ENCODE measurements at places on chromosomes 5 and 9. TPM values are rescaled to one million over a fixed set of nuclear protein-coding genes. Genes with fewer than 3 reads are reported as not detected.
A peak's percentile ranks its signal among the peaks of the same experiment; 100 is the strongest.

DNA sequence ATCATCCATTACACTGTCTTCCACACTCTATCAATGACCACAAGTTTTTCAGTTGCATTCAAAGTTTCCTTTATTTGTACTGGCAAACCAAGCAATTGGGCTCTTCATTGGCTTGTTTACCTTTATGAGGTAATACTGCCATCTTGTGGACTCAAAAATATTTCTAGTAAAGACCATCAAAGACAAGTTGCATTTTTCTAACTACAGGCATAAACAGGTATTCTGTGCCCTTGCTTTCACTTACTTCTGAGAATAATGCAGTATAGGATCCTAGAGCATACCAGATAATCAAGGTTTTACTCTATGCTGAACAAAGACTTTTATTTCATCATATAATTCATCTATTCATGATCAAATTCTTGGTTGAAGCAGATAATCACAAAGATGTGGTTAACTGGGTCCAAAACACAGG, 173.7 kb upstream of the POU5F2 start:
- DNase-seq: peak; percentile 73

SPINK13 gene
- 0.50 TPM for total RNA-seq

- no peak for DNase-seq
Measured at GRCh38 chr9:5586391-5586802, 42.5 kb upstream of the RIC1 start.

- no peak for DNase-seq
Measured at GRCh38 chr5:148984345-148984744, 78.5 kb downstream of the SH3TC2 start.

- DNase-seq: no peak
Measured at GRCh38 chr5:66337626-66338226, 193.6 kb downstream of the SREK1 start.

PLPPR1 gene
- 0.16 TPM for total RNA-seq

ARID3C gene
- total RNA-seq: 0.26 TPM

PCDHA3 gene
- 0.27 TPM for total RNA-seq

PRR16 gene
- 1.5 TPM for total RNA-seq

- DNase-seq: no peak
Measured at GRCh38 chr5:89816038-89816437, 593.5 kb downstream of the CETN3 start.

TAF11L11 gene
- not detected for total RNA-seq

DNA sequence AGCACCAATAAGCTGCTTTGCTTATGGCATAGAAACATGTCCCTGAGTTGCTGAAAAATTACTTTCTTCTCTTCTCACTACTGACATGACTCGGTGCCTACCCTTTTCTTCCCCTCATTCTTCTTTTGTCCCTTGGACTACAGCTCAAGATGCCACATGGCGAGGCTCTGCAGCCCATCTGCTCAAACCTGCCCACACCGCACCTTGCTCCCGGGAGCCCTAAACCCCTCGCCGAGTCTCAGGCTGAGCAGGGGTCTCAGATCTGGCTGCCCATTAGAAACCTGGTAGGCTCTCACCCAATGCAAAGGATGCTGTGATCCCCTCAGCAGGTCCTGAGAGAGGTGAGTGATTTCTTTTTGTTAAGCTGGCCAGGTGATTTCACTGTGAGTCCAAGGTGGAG, 251.7 kb upstream of the IRX1 start:
- no peak for DNase-seq

DNA sequence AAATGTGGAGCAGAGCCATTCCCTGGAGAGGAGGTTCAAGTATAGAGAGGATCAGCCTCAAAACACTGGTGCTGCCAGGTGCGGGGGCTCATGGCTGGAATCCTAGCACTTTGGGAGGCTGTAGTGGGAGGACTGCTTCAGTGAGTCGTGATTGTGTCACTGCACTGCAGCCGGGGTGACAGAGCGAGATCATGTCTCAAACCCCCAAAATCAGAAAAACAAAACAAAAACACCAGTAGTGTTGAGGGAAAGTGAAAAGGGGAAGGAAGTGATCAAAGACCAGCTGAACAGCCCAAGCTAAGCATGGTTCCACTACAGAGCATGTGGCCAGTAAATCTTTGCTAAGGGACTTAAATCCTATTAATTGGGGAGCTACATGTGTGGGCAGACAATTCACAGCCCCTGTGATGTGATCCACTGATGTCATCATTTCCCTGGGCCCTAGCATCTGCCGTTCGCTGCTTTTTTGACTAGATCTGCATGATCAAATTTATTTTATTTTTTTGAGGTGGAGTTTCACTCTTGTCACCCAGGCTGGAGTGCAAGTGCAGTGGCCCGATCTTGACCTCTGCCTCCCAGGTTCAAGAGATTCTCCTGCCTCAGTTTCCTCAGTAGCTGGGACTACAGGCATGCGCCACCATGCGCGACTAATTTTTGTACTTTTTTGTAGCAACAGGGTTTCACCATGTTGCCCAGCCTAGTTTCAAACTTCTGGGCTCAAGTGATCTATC, 2.7 kb upstream of the PCBD2 start:
- no peak for DNase-seq

DNA sequence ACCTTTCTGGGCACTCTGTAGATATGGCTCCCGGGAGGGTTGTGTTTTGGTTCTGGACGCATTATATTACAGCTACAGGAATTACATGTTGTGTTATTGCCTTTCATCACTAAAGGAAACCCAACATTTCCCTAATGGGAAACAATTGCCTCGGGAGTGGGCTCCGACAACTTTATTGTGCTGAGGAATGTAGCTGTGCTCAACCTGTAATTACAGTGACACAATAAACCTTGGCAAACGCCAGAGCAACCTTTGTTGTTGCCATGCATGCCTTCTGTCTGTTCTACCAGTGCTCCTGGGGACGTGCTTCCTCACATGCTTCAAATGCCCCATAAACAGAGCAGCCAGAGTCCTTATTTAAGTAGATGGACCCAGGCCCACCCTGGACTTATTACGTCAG, 182.4 kb downstream of the DIRAS2 start:
- DNase-seq: no peak

TMEM252 gene
- not detected for total RNA-seq

GRCh38 chr9:8905731-8906130, 1106.2 kb upstream of the DMAC1 start:
- DNase-seq: no peak

DNA sequence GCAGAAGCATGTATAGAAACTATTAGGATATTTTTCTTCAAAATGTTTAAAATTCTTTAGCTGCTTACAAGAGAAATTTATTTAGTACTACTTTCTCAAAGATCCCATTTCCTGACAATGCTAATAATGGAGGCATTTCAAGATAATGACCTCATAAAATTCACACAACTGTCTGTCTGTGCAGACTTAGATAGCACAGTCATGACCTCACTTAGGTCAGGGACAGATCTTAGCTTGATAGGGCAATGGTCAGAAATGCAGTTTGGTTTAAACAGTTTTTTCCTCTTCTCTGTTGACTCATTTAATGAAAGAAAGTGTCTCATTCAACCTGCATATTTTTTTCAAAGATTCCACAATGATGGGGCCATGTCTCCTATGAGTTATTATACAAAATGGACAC, 128.4 kb downstream of the GRIA1 start:
- no peak for DNase-seq

GARIN3 gene
- total RNA-seq: not detected

- DNase-seq: no peak
Measured at GRCh38 chr5:157025093-157025698, 33.7 kb downstream of the HAVCR1 start.

IFNK gene
- total RNA-seq: not detected

PTGDS gene
- total RNA-seq: not detected

DNA sequence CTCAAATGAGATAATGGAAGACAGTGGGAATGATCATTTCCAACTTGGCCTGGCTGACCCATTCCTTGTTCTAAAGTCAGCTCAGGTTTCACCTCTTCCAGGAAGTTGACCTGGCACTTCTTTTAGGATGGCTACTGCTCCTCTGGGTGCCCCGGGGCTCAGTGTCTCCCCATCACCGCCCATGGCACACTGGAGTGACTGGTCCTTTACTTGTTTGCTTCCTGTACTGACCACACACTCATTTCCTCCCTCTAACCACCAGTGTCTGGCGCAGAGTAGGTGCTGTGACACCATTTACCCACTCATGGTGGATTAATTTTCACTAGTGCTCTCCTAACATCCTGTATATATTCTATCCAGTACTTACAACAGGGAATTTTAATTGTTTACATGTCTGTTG, 183.5 kb downstream of the CDK5RAP2 start:
- no peak for DNase-seq

GRCh38 chr5:36418152-36418979, 116.7 kb upstream of the RANBP3L start:
- DNase-seq: no peak

FGF1 gene
- total RNA-seq: not detected

DNA sequence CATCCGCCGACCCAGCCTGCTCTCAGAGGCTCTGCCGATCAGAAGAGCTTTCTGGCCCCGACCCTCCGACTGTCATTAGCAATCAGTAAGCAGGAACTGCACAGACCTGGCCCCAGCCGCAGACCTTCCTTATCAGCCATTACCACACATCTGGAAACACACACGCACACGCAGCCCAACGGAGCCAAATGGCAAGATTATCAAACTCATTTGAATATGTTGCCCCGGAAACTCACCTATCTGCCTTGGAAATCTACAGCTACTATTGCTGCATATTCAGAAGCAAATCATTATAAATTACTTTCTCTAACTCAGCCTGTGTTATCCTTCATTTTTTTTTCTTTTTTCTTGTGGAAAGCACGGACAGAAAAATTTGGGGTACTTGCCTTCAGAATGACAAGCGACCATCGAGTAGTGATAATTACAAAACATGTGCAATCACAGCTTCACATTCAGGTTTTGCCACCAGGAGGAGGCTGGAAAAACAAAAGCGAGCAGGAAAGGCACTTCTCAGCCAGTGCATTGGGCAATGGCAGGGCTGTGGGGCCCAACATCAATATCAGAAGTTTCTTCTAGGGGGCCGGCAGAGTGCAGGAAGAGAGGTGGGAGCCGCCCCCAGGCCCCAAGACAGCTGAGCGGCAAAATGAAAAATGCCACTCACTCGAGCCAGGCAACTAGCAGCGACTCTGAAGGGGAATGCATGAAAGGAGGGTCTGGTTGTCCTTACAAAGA, 122.3 kb downstream of the VAV2 start:
- no peak for DNase-seq

DMRT3 gene
- not detected for total RNA-seq

DNA sequence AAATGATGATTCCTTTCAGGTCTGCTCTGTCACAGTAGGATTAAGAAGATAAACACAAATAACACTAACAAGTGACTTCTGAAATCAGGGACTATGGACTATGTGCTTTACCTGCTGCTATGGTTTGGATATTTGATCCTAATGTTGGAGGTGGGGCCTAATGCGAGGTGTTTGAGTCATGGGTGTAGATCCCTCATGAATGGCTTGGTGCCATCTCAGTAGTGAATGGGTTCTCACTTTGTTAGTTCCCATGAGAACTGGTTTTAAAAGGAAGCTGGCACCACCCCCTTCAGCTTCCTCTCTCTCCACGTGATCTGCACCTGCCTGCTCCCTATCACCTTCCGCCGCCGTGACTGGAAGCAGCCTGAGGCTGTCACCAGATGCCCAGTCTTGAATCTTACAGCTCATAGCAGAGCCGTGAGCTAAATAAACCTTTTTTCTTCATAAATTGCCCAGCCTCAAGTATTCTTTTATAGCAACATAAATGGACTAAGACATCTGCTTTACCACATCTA, 3.3 kb downstream of the PPIC start:
- no peak for DNase-seq

ANKRD18A gene
- total RNA-seq: not detected

COL15A1 gene
- 0.77 TPM for total RNA-seq

- no peak for DNase-seq
Measured at GRCh38 chr5:138353560-138354080, 1.1 kb downstream of the KDM3B start.

STKLD1 gene
- 1.4 TPM for total RNA-seq

GRCh38 chr5:107919969-107920368, 249.2 kb upstream of the EFNA5 start:
- DNase-seq: no peak

- DNase-seq: peak; percentile 80
Measured at GRCh38 chr9:100595391-100596199, 17.7 kb downstream of the CAVIN4 start.

SPINK5 gene
- 0.13 TPM for total RNA-seq

DNA sequence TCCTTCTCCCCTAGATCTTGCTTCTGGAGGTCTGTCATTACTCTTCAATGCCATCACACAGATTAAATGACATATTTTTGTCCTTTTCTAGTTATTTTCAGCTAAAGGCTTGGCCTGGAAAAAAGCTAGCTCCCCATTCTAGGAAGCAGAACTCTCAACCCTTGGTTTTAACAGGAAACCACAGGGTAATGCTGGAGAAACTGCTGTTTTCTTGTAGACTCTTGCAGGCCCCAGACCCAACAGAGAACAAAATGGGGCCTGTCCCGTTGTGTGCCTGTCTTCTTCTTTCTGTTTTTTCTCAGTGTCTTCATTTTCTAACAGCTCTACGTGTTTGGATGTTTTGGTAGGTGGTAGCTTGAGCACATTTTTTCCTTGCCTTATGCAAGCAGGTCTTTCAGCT, 21.5 kb downstream of the DCANP1 start:
- DNase-seq: no peak

ZNF883 gene
- total RNA-seq: 0.69 TPM

- DNase-seq: no peak
Measured at GRCh38 chr9:121822093-121823085, 171.0 kb downstream of the DAB2IP start.

- DNase-seq: no peak
Measured at GRCh38 chr5:156124708-156125107, 202.3 kb upstream of the SGCD start.

GRCh38 chr5:68225188-68225910, 9.8 kb downstream of the PIK3R1 start:
- no peak for DNase-seq

FAM78A gene
- total RNA-seq: 2.1 TPM

GRCh38 chr5:60594715-60595477, 105.1 kb downstream of the DEPDC1B start:
- DNase-seq: no peak

PAPPA gene
- 0.05 TPM for total RNA-seq

- DNase-seq: no peak
Measured at GRCh38 chr5:97383996-97384395, 200.9 kb upstream of the RIOK2 start.

RIMOC1 gene
- total RNA-seq: 67.8 TPM

FOXD4L6 gene
- not detected for total RNA-seq

GRCh38 chr5:19771174-19771835, 216.7 kb downstream of the CDH18 start:
- DNase-seq: no peak

DNA sequence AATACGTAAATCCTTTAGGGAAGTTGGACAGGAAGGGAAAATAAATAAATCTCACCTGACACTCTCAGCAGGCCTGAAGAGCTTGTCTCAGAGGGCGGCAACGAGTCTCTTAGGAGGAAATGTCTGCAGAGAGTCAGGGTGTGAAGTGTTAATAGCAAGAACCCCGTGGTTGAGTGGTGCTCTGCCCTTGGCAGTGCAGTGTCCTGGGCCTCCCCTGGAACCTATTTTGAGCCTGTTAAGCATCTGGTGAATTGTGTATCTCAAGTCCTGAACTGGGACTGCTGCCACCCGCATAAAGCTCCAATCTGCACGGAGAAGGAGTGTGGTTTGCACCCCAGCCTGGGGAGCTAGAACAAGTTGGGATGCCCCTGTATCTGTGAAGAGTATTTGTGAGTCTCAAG, 211.8 kb downstream of the GOLPH3 start:
- no peak for DNase-seq

- DNase-seq: no peak
Measured at GRCh38 chr9:16869882-16870595, 431 bp downstream of the BNC2 start.

IFNB1 gene
- not detected for total RNA-seq

Measured in SK-MEL-5 (cell line).